ENCODE measurements at places on chromosomes 3 and 15.
A peak's percentile ranks its signal among the peaks of the same experiment; 100 is the strongest.

- no peak for DNase-seq
Observed at GRCh38 chr15:93029836-93030429, 59.1 kb downstream of the RGMA start.

GRCh38 chr15:40844696-40845030, 815 bp downstream of the SPINT1 start:
- no peak for DNase-seq

DNA sequence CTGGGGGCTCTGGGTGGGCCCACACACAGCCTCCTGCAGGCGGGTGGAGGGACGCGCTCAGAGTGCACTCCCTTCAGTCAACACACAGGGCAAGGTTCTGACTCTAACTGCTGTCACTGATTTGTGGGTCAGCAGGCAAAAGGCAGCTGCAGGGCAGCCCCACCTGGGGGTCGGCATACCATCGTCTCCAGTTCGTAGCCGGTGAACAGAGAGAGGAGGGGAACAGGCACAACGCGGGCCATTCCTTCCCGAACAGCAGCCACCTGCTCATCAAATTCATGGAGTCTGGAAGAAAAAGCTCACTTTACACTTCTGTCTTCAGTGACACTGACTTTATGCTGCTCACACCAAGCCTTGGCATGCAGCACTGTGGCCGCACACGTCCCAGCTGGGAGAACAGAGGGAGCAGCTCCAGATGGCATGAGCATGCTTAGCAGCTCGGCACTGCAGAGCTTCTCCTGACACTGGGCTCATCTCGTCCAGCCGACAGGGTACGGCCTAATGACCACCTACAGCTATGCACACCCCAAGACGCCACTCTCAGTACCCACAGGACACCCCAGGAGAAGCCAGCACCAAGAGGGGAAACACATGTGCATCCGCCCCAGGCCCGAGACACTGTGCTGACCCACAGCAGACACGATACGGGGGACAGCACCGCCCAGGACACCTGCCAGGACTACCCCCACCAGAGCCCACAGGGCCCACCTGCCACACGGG, 14.4 kb upstream of the OCA2 start:
- no peak for DNase-seq

DNA sequence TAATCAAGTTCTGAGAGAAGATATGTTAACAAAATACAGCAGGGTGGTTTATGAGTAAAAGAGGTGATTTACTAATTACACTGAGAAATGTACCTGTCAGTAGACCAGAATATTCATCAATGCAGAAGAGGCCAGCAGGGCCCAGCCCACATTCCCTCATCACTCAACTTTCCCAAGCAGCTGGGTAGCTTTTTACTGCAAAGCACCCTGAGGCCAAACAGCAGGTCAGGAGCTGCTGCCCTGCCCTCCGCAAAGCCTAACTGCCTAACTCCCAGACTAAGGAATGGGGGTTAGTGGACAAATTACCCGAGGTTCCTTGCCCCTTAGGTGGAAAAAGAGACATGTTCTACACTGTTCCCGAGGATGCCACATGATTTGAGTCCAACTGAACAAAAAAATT, 108.2 kb downstream of the TBL1XR1 start:
- DNase-seq = no peak

DNA sequence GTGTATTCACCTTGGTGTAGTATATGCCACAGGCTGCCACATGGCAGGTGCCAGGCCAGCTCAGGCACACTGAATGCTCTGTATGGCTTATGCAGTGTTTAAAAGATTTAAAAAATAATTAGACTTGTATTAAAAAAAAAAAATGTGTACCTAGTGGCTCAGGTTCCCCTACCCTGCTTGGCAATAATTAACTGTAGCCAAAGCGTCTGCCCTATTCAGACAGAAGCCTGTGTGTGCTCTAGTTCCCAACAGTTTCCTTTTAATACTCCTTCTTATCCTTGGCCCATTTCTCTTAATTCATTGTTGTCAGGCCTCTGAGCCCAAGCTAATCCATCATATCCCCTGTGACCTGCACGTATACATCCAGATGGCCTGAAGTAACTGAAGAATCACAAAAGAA, 752.2 kb upstream of the CFAP20DC start:
- no peak for DNase-seq

GRCh38 chr15:32994810-32995424, 199.6 kb downstream of the FMN1 start:
- DNase-seq = no peak

DNA sequence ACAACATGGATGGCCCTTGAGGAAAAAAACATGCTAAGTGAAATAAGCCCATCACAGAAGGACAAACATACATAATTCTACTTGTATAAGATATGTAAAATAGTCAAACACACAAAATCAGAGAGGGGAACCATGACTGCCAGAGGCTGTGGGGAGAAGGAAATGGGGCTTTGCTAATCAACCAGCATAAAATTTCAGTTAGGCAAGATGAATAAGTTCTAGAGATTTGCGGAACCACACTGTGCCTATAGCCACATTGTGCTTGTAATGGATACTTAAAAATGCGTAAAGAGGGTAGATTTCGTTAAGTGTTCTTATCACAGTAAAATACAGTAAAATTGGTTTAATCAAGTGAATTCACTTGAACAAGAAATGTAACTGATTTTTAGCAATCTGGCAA, 33.7 kb upstream of the SPTBN5 start:
- DNase-seq = no peak

- DNase-seq = peak; percentile 93
Observed at GRCh38 chr15:100902436-100903167, 16.6 kb upstream of the LRRK1 start.

GRCh38 chr3:57206423-57206822, 6.6 kb upstream of the HESX1 start:
- DNase-seq = no peak

DNA sequence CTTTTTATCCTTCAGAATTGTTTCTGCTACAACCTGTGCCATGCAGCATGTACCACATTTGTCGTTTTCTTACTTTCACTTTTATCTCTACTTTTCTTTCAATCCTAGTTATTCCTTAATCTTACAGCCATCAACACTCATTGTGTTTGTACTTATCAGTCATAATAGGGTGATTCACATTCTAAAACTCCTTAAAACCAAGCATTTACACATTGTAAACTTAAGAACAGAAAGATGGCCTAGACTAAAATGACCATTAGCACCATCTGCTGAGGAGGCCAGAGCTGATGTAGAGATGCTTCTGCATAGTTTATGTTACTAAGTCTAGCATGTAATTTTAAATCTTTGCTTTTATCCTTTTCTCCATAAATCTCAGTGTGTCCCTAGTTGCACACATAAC, 25.5 kb downstream of the EIF2AK4 start:
- DNase-seq = no peak

GRCh38 chr3:4464576-4464975, 2.5 kb downstream of the SUMF1 start:
- no peak for DNase-seq

DNA sequence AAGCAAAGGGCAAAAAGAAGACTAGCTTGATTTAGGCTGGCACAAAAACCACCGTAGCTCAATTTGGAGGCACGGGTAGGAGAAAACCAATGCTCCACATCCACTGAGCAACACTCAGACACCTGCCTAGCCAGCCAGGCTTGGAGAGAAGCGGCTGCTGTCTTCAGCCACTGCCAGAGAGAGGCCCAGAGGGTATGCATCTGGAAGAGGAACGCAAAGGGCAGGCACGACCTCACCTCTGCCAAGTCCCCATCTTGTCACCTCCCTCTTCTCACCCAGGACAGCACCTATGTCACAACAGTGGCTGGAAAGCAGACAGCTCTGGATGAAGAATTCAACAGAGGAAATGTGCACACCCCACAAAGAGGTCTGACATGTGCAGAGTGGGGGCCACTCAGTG, 93.5 kb downstream of the ADAMTS17 start:
- DNase-seq = no peak

DNA sequence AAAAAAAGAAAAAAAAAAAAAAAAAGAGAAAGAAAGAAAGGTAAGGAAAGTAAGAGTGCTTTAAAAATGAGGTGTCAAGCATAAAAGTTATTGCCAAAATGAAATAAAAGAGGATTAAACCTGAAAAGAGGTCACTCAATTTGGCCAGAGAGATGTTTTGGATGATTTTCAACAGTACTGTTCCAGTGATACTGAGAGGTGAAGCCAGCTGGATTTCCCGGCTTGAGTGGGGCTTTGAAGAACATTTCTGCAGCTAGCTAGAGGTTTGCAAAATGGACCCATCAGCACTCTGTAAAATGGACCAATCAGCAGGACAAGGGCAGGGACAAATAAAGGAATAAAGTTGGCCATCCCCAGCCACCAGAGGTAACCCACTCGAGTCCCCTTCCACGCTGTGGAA, 128.5 kb downstream of the LSAMP start:
- DNase-seq = no peak

Measured in left hindlimb (tissue), 1 donor.